ENCODE measurements at places on chromosomes 16 and 17. TPM values are rescaled to one million over a fixed set of nuclear protein-coding genes. Genes with fewer than 3 reads are reported as not detected.

AATK gene
- total RNA-seq: 0.56 TPM

KRT20 gene
- 0.20 TPM for total RNA-seq

- ATAC-seq: no peak
These were observed 66.2 kb upstream of the CACNG3 start for GRCh38 chr16:24189941-24190340.

GRCh38 chr16:86928523-86929011, 350.2 kb downstream of the FOXL1 start:
- no peak for ATAC-seq

DNA sequence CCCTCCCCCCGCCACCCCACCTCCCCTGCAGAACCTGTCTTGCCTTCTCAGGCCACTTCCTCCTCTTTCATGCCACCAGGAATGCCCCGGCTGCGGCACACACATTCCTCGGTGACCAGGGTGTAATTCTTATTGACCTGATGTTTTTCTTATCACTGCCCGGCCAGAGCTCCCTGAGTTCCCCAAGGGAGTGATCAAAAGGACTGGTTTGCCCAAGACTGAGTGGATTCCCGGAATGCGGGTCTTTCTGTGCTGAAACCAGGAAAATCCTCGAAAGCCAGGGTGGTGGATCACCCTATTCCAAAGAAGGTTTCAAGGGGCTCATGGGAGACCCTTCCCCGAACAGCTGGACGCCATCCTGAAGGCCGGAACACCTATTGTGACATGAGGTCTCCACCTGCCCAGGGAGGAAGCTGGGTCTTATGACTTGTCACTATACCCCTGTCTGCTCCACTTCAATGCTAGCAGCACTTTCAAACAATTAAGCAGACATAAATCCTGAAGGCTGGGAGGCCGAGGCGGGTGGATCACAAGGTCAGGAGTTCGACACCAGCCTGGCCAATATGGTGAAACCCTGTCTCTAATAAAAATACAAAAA, 53.0 kb upstream of the RPL38 start:
- ATAC-seq: no peak

GRCh38 chr17:6105649-6106007, 35.4 kb downstream of the WSCD1 start:
- no peak for ATAC-seq

DNA sequence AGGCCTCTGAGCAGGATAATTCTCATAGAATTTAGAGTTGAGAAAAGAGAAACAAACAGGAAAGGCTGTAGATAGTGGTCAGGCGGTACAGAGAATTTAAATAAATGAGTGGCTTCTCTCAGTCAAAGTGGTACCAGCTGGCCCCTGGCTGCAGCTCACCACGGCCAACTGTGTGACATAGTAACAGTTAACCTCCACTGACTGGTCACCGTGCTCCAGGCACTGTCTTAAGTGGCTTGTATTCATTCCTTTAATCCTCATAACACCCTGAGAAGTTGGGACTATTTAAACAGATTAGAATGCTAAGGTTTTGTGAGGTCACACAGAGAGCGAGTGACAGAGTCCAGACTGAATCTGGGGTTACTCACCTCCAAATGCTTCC, 108.9 kb downstream of the GNAO1 start:
- no peak for ATAC-seq

GRCh38 chr17:27400991-27401390, 55.3 kb upstream of the KSR1 start:
- no peak for ATAC-seq

DNA sequence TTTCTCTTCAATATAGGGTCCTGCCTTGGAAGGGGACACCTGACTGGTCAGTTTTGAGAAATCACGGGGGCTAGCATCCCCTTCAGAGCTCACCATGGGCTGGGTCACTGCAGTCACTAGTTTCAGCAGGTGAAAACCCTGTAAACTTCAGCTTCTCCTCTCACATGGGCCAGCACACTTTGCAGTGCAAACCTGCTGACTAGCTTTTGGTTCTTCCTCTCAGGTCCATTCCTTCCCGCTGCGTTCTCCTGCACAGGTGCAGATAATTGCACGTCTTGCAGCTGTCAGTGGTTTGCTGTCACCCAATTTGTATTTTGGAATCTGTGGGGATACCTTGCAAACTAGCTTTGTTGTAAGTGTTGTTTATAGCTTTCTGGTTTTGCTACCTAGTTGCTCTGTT, 95.1 kb downstream of the LYRM1 start:
- ATAC-seq: no peak

DNA sequence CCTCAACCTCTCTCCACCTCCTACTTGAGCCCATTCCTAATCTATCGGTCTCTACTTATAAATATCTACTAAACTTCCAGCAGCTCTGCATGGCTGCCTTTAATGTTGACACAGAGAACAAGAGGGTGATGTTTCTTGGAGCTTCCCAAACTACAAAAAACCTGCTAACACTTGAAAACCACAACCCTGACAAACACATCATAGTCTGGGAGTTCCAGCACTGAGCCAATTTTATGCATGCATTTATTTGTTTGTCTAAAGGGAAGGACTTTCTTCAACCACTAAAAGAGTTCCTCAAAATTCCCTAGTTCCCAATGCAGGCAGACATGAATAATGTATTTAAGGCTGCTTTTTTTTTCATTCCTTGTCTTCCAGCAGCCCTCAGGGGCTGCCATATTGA, 331.8 kb upstream of the XYLT1 start:
- ATAC-seq: no peak

DNA sequence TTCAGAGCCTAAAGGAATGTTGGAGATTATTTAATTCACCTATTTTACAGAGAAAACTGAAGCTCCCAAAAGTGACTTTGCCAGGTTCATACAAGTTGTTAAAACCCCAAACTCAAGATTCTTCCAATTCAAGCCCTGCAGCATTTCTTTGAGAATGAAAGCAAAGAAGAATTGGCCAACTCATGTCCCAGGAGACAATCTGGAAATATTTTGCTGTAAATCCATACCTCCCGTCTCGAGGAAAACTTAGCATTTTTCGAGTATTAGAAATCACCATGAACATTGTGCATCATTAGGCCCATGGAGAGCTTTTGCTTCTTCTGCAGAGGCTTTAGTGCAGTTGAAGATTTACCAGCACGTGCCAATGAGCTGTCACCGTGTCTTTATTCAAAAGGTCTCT, 176.4 kb upstream of the KCNJ16 start:
- ATAC-seq: no peak

GRCh38 chr17:47685556-47686275, 8.2 kb upstream of the TBKBP1 start:
- ATAC-seq: no peak

All from esophagus mucosa (tissue), 1 donor.